ENCODE measurements at places on chromosomes 2 and 18.

- no peak for DNase-seq
Observed at GRCh38 chr2:64534363-64534762, 10.2 kb downstream of the AFTPH start.

GRCh38 chr2:223165423-223166214 is 113.6 kb downstream of the KCNE4 start:
- no peak for DNase-seq

- no peak for DNase-seq
Observed at GRCh38 chr18:57976230-57976773, 67.7 kb upstream of the NEDD4L start.

DNA sequence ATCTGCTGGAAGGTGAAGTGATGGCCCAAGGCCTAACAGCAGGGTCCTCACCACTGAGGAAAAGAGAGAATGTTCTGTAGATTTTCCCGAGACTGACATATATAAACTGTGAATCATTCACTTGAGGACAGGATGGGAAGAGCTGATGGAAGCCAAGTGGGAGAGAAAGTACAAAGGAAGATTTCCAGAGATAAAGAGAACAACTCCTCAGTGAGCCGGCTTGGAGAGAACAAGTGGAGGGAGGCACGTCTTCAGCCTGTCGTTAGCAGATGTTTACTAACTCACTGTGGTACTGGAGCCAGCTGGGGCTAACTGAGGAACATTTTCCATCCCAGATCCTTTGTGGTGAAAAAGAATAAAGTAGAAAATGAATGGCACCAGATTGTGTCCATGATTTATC is 552.9 kb upstream of the TNP1 start:
- no peak for DNase-seq

DNA sequence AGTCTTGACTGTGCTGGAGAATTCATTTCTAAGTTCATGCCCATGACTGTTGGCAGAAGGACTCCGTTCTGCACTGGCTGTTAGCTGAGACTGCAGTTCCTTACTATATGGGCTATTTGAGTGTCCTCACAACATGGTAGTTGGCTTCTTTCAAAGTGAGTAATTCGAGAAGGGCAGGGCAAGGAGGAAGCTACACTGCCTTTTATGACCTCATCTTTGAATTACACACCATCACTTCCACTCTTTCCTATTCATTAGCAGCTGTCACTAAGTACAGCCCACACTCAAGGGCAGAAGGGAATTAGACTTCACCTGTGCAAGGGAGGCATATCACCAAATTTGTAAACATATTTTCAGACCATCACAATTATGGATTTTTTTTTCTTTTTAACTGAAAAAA is 55.9 kb upstream of the EPAS1 start:
- no peak for DNase-seq

DNA sequence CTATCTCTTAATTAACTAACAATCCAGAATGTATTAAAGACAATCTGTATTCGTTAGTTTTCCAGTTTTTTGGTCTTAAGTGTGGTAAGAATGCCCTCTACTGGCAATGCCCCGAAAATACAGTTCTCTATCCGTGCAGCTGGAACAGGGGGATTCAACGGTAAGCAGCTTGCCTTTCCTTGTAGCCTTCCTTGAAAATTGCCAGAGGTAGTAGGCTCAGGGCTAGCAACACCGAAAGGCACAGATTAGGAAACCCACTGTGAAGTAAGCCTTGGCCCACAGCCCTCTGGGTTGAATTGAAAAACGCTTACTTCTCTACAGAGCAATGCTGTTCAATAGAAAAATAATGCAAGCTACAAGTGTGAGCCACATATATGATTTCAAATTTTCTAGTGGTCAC is 17.1 kb upstream of the VPS4B start:
- no peak for DNase-seq

GRCh38 chr18:57710226-57710625 is 88.6 kb upstream of the NARS1 start:
- DNase-seq, result no peak

DNA sequence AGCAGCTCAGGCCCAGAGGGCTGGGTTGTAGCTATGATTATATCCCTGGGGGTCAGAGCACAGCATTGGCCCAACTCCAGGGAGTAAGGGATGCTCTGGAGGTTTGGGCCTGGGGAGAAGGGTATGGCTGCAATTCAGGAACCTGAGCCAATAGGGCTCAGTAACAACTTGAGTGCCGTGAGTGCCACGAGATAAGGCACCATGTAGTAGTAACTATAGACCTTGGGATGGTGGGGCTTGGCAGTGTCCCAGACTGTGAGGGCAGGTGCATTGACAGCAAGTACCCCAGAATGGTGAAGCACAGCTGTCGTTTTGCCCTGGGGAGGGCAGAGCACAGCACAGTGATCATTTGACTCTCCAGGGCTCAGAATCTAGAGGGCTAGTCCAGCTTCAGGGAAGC is 45.1 kb upstream of the ZNF396 start:
- no peak for DNase-seq

DNA sequence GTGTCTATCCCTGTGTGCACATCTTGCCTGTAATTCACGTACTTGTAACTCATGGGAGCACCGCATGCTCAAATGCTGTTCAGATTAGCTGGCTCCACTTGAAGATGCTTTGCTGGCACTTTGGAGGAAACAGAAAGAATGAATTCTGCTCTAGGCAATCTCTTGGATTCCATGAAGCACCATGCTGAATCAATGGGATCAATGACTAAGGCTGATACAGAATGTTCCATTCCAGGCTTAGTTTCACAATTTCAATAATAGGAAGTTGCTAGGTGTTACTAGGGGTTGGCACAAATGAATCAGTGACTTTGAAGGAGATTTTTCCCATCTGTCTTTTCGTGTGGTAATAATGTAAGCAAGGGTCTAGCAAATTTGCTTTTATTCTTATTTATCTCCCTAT is 328.8 kb downstream of the OSR1 start:
- DNase-seq, result no peak

GRCh38 chr2:157067562-157067961 is 189.9 kb upstream of the GALNT5 start:
- no peak for DNase-seq

- no peak for DNase-seq
Observed at GRCh38 chr2:118693287-118693822, 154.1 kb downstream of the EN1 start.

- DNase-seq, result no peak
Observed at GRCh38 chr18:61833387-61833786, 59.4 kb downstream of the RNF152 start.

GRCh38 chr2:17934721-17935120 is 56.3 kb downstream of the KCNS3 start:
- no peak for DNase-seq

DNA sequence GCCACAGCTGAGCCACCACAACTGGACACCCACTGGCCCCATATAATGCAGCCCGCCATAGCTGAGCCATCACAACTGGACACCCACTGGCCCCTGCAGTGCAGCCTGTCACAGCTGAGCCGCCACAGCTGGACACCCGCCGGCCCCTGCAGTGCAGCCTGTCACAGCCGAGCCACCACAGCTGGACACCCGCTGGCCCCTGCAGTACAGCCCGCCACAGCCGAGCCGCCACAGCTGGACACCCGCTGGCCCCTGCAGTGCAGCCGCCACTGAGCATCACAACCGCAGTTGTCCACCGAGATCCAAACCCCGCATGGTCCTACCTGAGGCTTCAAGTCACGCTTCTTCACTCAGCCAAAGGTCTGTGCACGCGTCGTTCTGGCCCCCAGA is 134.2 kb downstream of the PXDN start:
- no peak for DNase-seq

DNA sequence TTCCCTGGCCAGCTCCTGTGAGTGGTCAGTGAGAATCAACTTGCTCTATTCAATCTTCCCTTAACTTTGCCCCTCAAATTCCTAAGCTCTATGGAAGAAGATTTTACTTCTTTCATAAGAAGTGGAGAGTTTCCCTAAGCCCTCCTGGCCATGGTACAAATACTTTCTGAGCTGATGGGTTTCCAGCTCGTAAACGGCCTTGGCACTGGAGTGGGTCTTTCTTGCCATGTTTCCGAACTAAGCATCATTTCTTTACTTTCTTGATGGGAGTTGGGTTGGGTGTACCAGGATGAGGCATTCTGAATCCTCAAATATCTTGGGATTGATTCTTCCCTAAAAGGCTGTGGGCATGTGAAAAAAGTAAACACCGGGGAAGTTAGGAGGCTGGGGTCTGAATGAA is 72.5 kb downstream of the ACKR3 start:
- DNase-seq, result peak; percentile 78

- DNase-seq, result no peak
Observed at GRCh38 chr2:162267496-162267895, 24.3 kb upstream of the FAP start.

DNA sequence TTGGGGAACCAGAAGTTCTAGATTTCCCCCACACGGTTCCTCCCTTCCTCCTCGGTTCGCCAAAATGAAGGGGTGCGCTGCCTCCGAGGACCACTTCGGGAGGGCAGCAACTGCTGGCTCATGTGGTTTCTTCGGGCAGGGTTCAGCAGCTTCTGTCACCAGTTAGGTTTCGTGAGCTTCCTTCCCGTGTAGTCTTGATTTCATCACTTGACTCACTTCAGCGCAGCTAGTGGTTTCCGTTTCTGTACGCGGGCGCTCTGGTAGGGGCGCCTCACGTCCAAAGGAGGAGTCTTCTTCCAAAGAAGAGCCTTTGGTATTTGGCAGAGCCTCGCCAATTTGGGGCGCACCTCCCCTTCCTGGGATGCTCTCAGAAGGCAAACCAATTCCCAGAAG is 485 bp upstream of the GALNT3 start:
- DNase-seq, result peak; percentile 29

DNA sequence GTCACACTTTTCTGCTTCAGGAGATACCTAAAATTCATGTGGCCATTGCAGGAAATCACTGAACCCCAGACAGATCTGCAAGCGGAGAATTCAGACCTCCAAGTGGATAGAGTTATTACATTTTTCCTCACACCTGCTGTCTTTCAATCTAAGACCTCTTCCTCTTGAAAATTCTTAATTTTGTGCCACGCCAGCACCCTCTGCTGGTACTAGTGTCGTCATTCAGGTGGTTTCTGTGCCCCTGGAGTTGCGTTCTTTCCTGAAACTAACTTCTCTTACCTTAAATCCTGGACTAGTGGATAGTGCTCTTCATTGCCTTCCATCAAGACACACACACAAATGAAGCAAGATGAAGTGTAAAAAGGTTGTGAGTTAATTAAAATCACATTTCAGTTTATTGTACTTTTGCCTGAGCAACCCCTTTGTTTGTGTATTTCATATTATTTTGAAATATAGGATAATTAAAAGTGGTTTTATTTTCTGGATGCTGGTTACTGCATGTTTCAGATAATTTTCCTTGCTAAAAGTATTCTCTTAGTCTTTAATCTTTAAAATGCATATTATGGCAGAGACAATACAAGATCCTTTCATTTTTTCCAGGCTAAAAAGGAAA is 1.6 kb upstream of the DNER start:
- no peak for DNase-seq

DNA sequence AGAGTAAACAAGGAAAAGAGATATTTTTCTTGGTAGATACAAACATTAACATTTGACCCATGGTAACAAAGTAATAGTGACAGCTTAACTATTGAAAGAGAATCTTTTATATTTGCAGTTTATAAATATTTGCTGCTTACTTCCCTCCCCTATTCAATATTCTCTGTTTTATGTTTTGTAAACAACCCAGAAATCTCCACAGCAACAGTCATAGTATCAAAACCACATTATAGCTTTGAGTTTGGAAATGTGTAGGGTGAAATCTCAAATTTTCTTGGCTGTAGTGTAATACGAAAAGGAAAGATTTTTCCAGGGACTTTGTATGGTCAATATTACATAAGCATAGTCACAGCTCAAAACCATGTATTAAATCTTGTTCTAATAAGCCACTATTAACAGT is 511.2 kb downstream of the METTL4 start:
- DNase-seq, result no peak

- no peak for DNase-seq
Observed at GRCh38 chr2:152042636-152043615, 55.9 kb downstream of the CACNB4 start.
